ENCODE measurements at places on chromosomes 5 and 9.

DNA sequence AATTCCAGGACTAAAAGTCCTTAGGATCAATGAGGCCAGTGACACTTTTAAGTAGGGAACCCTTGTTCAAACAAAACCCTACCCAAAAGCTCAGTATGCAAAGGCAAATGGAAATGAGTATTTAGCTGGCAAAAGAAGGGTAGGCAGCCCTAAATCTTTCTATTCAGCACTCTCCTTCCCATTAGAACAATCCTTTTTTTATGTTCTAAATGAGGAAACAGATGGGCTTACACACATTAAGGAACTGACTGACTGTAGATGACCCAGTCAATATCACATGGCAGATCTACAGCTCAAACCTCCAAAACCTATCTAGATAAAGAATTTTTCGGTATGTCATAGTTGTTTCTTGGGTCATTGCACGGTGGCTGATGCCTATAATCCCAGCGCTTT lies 7.2 kb downstream of the CSNK1A1 start:
- DNase-seq, result no peak

- no peak for DNase-seq
These were observed 518.1 kb downstream of the AGTPBP1 start for GRCh38 chr9:85223506-85224125.

- DNase-seq, result no peak
These were observed 19.6 kb downstream of the RGS3 start for GRCh38 chr9:113482991-113483675.

DNA sequence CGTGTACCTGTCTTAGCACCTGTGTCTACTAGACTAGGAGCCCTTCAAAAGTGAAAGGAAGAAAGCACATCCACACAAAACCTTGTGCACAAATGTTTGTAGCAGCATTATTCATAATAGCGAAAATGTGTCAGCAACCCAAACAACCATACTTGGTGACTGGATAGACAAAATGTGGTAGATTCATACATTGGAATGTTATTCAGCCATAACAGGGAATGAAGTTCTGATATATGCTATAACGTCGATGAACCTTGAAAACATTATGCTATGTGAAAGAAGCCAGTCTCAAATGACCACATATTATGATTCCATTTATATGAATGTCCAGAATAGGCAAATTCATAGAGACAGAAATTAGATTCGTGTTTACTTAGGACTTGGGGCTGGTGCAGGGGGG lies 57.8 kb upstream of the LARP1 start:
- DNase-seq, result no peak

DNA sequence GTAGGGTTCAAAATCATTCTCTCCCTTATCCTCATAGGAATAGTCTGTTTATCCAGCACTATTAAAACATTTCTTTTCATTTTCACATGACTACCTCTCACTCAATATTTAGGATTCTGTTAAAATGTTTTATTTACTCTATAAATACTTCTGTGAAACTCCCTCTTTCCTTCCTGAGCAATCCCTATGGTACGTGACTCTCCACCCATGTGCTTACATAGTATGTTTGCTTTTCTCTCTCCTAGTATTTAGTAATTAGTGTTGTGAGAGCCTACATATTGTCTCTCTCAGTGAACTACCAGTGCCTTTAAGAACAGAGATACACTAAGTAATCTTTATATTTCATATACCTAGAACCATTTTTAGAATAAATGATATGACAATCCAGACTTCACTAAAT lies 46.0 kb downstream of the PTPRD start:
- DNase-seq, result no peak

DNA sequence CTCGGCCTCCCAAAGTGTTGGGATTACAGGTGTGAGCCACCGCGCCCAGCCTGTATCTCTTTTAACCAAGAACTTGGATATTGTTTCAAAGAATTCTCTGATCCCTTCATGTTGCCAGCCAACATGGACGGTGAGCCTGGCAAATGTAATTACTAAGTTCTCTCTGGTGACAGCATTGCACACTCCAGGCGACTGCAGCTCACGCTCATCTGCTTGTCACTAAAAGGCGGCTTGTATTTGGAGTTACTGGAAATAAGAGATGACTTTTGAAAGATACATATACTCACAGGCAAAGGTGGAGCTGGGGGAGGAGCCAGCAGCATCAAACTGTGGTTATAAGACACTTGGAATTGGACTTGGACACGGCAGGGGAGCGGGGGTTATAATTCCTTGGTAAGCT lies 172.3 kb downstream of the SLIT3 start:
- DNase-seq, result no peak

GRCh38 chr5:57749396-57749795 lies 266.8 kb upstream of the ACTBL2 start:
- DNase-seq, result no peak

DNA sequence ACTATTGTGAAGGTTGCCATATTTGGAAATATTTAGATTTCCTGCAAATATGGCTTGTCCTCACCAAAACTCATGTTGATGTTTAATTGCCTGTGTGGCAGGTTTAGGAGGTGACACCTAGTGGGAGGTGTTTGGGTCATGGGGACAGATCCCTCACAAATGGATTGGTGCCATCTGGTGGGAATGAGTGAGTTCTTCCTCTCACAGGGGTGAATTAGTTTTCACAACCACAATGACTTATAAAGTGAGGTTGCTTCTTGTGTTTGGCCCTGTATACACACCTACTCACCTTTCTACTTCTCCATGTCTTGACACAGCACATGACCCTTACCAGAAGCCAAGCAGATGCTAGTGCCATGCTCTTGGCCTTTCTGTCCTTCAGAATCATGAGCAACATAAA lies 41.1 kb downstream of the ISOC1 start:
- DNase-seq, result no peak

DNA sequence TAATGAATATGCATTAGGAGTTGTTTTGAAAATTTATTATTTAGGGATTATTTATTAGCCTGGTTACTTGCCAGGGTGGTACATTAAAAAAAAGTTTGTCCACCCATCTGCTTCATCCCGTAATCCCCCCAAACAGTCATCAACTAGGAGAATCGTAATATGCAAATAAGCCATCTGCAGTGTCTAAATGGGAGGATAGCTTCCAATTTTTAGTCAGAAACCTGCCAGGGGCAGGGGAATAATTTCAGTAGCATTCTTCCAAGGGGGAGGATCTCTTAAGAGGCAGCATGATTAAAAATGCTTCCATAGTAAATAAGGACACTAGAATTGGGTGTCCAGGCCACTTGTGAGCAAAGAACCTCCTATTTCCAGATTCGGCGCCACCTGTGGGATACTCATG lies 43.3 kb downstream of the SH3GL2 start:
- DNase-seq, result no peak

DNA sequence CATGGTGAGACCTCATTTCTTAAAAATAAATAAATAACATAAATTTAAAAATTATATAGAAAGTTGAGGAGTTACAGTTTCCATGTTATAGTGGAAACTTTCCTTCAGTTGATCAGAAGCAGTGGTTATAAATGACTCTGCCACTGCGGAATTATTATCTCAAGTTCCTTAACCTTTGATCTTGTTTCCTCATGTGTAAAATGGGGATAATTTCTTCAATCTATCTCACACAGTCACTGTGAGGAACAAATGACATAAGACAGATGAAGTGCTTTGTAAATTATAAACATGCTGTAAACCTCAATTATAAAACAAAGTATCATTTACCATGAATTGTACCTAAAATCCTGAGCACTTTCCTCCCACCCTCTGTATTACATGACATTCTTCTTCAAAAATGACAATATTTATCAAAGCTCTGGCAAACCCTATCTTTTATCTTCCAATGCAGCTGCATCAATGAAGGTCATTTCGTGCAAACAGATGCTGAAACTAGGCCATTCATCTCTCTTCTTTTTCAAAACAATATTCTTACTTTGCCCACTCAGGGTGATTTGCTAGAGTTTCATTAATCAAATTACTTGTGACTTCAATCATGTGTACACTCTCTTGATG lies 46.8 kb downstream of the TMEM245 start:
- no peak for DNase-seq

DNA sequence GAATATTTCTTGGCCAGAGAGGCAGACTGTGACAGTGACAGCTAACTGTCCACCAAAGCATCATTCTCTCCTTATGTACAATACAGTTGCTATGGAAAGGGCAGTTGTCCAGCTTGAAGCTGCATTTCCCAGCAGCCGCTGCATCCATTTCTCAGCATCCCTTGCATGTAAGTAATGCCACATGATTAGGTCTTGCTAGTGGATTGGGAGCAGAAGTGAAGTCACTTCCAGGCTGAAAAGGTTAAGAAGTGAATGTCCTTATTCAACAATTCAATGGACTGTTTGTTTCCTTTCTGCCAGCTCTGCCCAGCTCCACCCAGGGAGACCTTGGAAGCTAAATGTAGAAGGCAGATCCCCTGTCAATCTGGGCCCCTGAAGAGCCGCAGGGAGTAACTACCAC lies 26.1 kb upstream of the RETREG1 start:
- no peak for DNase-seq

DNA sequence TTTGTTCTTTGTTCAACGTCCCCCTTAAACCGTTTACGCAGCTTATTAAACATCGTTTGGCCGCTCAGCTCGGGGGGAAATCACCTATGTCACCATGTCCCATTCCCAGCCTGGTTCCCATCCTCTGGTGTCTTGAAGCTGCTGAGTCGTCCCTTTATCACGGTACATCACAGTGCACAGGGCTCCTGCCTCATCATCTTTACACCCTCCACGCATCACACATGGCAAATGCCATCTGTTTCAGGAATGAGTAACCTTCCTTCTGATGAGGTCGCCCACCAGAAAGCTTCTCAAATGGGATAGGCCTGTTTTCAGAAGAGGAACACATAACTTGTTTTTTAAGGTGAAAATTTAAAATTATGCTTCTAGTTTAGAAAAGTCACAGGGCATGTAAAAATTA lies 7.9 kb upstream of the LHX6 start:
- no peak for DNase-seq

- no peak for DNase-seq
These were observed 15.3 kb upstream of the TMEM174 start for GRCh38 chr5:73157414-73158303.

DNA sequence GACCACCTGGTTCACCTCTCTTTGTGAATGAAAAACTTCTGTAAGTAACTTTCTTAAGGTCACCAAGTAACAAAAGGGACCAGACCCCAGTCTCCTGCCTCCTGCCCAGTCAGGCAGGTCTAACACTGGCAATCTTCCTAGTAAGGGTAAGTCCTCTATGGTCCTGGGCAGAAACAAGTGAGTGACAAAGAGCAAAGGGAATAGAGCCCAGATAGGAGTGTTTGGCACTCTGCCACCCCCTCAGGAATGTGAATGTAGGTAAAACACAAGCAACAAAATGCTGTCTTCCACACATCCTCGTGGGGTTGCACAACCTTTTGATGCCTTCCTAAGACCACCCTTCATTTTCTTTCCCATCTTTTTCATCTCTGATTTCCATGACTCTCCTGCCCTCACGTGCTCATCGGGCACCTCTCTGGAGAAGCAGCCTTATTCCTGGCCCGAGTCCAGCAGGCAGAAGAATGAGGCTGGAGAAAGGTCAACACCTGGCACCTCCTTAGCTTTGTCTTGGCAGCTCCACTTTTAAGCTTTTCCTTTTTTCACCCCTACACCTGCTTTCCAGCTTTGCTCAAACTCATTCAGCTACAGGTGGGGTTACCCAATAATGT lies 90.2 kb upstream of the LHFPL2 start:
- no peak for DNase-seq

GRCh38 chr9:18106006-18106560 lies 367.9 kb upstream of the ADAMTSL1 start:
- no peak for DNase-seq

DNA sequence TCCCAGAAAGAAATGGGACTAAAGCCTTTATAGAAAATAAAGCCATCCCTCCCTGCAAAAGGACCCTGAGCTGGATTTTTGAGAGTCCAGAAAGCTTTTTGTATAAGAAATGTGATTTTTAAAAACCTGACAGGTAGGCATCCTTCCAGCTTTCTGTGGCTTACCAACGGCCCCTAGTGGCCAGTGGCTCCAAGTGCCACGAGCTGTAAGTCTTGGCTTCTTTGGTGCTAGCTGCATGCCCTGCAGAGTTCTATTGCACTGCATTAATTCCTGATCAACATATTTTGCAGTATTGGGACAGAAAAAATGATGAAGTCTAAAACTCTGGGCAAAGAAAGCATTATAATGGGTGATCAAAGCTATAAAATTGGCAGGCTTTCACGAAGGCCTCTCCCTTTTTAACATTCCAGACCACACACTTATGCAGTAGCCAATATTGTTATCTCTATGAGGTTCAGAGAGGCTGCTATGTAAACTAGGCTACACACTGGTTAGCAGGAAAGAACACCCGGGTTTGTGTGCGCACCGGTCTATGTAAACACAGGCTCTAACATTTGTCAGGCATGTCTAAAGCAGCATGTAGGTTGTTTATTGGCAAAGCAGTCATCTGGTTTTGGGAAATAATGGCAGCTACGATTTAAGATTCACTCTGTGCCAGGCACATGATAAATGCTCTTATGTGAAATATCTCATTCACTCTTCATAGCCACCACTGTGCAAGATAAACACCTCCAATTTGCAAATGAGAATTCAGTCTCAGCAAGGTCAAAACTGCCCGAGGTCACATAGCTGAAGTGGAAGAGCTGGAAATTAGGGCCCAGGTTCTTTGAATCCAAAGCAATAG lies 55.2 kb downstream of the NMUR2 start:
- DNase-seq, result no peak

- no peak for DNase-seq
These were observed 40.7 kb downstream of the KIF2A start for GRCh38 chr5:62346748-62347147.

- DNase-seq, result no peak
These were observed at the start of gene ELOVL7 for GRCh38 chr5:60843936-60844905. ELOVL7 (minus strand) TSS chr5:60844269; CDS start chr5:60787397, 56,872 bp downstream.

DNA sequence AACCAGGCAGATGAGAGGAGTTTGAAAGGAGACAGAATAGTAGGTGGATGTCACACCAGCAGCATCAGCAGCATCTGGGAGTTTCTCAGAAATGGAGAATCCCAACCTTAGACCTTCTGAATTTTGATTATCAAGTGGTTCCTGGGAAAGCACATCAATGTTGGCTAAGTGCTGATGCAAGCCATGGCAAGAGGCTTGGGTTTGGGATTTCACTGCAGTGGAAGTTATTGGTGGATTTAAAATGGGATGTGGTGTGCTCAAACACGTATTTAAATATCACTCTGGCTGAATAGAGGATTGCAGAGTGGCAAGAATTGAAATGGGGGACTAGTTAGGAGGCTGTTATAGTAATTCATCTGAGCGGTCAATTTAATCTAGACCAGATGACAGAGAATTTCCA lies 387.8 kb upstream of the WWC1 start:
- no peak for DNase-seq

GRCh38 chr5:86864051-86864450 lies 246.3 kb downstream of the COX7C start:
- DNase-seq, result no peak

- peak; percentile 0 for DNase-seq
These were observed 511.5 kb downstream of the FOXD4L5 start for GRCh38 chr9:64773491-64773931.

- DNase-seq, result no peak
These were observed 30.0 kb upstream of the GAS1 start for GRCh38 chr9:86977205-86977835.

DNA sequence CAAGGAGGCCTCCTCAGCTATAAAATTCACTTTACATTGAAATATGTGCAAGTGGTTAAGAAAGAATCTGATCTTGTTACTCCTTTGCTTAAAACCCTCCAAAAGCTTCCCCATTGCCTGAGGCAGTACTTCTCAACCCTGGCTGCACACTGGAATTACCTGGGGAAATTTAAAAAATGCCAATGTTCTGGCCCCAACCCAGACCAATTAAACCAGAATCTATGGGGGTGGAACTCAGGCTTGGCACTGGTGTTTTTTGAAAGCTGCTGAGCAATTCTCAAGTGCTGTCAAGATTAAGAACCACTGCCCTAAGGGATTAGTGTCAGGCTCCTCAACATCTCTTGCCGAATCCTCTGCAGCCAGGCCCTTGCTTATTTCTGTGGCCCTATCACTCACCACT lies 269.6 kb downstream of the ELAVL2 start:
- no peak for DNase-seq
